Suppressor macrophage treated with lipopolysaccharide for 4 hours (primary cell): ENCODE measurements at places on chromosomes 6 and 20.

DNA sequence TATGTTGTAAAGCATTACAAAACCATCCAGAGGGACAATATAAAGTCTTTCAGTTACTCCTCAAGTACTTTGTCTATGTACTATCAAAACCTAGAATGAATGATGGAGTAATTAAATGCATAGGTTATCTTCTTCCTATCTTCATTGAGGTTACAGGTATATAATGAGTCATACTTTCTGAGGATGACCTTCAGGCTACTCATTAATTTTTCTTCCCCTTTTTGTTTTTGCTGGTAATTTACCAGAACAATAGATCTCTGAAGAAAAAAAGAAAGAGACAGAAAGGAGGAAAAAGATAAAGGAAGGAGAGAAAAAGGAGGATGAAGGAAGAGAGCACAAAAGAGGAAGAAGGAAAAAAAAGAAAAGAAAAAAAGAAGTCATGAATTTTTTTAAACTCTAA lies 398.4 kb downstream of the TBC1D32 start:
- no peak for DNase-seq

GRCh38 chr20:47784599-47785310 lies 526 bp downstream of the SULF2 start:
- DNase-seq, result peak; percentile 55

DNA sequence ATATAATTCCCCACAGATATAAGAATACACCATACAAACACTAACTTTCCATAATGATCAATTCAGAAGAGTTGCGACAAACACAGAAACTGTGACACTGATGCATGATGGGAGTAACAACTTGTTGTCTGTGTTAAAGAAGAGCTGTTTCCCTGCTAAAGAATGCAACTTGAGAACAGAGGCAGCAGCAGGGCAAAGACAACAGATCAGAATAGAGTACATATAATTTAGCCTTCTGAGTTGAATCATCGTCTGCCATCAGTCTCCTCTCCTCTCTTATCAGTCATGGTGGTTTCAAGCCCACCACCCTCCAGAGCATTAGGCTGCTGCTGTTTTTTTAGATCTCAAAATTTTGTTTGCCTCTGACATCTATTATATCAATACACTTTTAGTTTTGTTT lies 280.4 kb downstream of the UBE3D start:
- DNase-seq, result no peak

DNA sequence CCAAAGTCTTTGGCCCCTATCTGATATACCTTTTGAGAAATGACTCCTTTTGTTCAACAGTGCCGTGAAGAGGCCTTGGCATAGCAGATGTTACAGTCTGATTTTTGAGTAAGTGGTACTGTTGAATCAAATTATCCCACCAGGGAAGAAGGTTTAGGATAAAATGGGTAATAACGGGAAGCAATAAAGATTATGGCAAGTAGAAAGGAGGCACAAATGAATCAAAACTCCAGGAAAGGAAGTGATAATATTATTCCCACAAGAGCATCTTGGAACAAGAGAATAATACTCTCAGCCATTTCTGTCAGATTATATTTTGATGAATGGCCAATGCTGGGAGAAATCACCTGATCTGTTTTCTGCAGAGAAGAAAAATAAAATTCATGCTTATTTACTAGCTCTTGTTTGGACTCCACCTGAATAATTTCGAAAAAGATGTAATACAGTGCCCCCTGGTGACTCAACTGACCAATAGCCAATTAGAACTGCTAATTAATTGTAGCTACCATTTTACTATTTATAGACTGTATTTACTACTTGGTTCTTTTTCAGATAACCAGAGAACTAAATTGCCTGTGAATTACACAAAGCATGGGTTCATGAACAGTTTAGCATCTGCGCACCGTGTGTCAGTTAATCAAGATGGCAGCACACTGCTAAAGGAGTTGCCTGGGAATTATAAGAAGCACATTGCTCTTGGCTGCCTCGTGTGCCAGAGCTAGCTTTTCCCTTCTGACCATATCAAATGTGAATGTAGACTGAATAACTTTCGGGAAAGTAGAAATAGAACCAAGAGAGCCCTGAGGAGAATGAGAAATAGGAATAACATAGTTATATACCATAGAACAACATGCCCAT lies 78.5 kb upstream of the TRDN start:
- peak; percentile 27 for DNase-seq

DNA sequence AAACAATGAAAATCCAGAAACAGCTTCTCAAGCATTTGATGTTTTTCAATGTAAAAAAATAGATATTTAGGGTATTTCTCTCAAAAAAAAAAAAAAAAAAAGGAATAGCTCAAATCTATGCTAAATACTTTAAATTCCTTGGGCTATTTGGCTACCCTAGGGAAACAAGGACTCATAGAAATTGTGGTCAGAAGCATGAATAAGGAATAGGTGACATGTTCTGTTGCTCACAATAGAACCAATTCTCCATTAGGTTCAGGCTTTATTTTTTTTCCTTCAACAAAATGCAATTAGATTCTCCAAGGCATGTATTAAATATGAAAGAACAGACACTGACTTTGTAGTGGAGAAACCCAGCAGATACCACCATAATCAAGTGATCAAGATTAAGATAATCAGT lies 904.3 kb upstream of the FLRT3 start:
- DNase-seq, result no peak

- no peak for DNase-seq
These were observed 26.1 kb upstream of the C20orf204 start for GRCh38 chr20:64009811-64010387.

DNA sequence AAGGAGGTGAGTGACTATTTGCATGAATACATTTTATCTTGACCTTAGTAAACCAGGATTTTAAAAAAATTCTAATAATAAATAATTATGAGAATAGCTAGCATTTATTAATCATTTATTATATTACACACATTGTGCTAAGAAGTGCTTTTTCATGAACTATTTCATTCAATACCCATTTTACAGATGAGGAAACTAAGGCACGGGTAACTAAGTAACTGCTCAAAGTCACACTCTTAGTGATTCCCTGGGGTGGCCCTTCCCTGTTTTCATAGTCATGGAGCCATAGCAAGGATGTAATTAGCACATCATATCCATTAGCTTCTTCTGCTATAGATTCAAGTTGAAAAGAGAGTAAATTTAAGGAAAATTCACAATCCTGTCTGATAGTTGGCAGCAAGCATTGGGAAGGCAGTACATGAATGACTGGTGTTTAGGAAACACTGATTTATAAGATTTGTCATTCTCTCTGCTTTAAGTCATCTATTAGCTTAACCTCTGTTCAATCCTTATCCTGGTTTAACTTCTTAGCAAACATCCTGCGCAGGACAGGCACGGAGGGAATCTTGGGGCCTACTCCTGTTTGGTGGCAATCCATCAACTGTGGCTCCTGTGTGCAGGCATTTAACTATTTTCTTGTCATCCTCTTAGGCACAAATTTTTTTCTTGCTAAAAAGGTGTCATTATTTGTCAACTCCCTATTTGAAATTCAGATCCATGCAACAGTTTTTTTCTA lies 68.3 kb downstream of the RIN2 start:
- no peak for DNase-seq

GRCh38 chr20:41566896-41567527 lies 51.2 kb downstream of the CHD6 start:
- DNase-seq, result no peak

DNA sequence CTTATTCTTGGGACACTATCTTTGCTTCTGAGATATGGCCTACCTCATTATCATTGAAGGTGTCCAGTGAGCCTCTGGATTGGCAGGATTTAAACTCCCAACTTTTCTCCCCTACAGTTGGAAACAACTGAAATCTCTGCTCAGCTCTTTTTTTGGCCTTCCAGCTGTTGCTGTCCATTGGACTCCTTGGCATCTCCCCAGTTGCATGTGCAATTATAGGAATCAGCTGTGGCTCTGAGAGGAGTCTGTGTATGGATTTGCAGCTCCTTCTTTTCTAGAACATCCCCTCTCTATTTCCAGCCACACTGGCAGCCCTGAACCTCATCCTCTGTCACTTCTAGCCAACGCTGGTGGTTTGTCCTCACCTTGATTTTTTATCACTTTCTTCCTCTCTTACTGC lies 21.2 kb downstream of the RAB22A start:
- DNase-seq, result no peak

DNA sequence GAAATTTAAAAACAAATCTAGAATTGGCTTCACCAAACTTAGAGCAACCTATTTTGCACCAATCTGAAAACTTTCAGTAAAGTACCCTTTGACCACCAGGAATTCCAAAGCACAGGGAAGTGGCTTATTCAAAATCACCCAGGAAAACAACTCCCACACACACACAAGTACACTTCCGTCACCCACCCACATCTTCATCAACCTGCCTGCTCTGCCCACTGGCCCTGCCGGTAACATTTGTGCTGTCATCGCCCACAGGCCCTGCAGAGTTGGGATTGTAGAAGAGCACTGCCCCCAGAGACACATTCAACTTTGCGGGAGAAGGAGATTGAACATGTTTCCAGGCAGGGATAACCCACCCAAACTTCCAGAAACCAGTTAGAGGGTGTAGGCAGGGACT lies 19.3 kb upstream of the SCML4 start:
- no peak for DNase-seq

DNA sequence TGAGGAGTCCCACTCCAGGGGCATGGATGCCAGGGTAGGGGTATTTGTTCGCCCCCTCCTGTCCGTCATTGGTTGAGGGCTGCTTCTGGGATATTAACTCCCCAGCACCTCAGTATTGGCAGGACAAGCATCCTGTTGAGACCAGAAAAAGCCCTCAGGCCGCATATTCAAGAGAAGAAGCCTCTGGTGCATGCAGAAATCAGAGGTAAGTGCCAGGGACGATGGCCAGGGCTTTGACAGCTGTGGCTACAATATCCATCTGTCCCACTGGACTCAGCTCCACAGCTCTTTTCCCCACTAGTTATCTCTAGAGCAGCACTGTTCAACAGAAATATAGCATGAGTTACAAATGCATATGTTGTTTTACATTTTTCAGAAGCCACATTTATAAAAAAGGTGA lies 651.3 kb downstream of the KIF16B start:
- no peak for DNase-seq

DNA sequence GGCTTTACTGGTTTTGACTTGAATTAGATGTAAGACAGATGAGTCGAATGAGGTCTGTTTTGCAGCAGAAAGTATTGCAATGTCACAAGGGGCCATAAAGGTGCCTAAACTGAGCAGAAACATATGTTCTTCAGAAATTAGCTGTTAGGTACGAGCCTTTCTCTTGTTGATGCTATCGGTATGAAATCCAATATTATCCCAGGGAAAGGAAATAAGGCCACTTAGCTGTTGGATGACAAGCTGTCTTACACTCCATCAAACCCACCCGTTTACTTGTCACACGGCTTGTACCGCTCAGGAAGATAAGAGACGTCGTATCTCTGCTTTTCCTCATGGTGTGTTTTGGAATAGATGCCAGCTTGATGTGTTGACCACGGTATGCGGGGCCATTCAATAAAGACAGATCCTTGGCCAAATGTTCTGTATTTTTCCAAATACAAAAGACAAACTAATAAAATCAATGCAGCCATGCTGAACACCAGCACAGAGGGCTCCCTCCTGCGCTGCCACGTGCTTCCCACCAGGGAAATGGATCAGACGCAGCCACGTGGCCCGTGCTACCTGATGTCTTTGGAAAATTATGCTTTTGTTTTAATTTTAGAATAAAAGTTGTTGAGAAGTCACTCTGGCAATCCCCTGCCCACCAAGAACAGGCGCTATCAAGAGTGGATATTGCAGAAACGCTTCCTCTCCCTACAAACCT lies 255.9 kb upstream of the SULF2 start:
- DNase-seq, result no peak

DNA sequence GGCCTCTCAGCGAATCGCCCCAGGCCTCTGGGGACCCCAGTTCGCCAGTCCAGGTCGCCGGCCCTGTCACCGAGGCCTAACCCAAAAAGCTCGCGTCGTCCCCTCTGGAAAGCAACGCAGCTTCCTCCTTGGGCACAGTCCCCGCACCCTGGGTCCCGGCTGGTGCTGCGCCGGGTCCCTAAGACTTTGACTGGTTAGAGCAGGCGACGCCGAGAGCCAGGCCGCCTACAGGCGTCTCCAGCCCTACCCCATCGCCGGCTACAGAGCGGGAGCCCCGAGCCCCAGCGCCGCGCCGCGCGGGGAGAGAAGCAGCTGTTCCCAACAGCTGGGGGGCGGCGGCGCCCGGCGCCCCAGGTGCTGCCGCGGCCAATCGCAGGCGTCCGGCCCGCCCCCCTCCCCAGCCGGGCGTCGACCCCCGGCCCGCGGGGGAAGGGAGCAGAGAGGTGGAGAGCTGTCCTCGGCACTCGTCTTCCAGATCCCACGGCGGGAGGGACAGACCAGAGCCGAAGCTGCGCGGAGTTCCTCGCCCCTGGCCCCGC lies 540 bp upstream of the RBM24 start:
- DNase-seq, result peak; percentile 1

- DNase-seq, result no peak
These were observed 113.7 kb downstream of the PHACTR3 start for GRCh38 chr20:59718071-59718470.

DNA sequence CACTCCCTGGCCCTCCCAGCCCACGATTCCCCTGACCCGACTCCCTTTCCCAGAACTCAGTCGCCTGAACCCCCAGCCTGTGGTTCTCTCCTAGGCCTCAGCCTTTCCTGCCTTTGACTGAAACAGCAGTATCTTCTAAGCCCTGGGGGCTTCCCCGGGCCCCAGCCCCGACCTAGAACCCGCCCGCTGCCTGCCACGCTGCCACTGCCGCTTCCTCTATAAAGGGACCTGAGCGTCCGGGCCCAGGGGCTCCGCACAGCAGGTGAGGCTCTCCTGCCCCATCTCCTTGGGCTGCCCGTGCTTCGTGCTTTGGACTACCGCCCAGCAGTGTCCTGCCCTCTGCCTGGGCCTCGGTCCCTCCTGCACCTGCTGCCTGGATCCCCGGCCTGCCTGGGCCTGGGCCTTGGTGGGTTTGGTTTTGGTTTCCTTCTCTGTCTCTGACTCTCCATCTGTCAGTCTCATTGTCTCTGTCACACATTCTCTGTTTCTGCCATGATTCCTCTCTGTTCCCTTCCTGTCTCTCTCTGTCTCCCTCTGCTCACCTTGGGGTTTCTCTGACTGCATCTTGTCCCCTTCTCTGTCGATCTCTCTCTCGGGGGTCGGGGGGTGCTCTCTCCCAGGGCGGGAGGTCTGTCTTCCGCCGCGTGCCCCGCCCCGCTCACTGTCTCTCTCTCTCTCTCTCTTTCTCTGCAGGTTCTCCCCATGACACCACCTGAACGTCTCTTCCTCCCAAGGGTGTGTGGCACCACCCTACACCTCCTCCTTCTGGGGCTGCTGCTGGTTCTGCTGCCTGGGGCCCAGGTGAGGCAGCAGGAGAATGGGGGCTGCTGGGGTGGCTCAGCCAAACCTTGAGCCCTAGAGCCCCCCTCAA lies at the start of gene LTA:
Gene LTA (plus strand): TSS at position 249 of the 871 bp plus-strand sequence. CDS start 454 bp downstream, at position 703.
- DNase-seq, result no peak

- DNase-seq, result peak; percentile 35
These were observed 130.5 kb downstream of the HFE start for GRCh38 chr6:26217714-26218075.

- peak; percentile 65 for DNase-seq
These were observed 22.7 kb upstream of the ZNF184 start for GRCh38 chr6:27495386-27496135.
